Peyer's patch (tissue), 4 donors: ENCODE measurements at places on chromosomes 12 and 14. TPM values are rescaled to one million over a fixed set of nuclear protein-coding genes. Genes with fewer than 3 reads are reported as not detected.

- no peak for DNase-seq
Observed at GRCh38 chr12:67852701-67853100, 136.5 kb upstream of the IFNG-AS1 start.

DNA sequence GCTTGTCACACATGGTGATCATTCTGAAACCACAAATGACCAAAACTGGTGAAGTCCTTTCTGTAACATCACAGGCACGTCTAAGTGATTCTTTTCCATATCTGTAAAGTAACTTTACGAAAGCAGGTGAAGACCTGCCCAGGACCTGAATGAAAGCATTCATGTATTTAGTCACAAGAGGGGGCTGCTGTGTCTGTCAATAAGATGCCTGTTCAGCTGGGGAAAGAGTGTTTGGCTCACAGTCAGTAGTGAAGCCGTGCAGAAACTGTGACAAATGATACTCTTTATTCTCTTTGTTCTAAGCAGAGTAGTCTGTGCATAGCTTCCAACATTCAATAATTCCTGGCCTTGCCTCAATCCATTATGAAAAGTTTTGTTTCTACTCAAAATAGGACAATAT is 373.5 kb upstream of the OR4E1 start:
- no peak for DNase-seq

DNA sequence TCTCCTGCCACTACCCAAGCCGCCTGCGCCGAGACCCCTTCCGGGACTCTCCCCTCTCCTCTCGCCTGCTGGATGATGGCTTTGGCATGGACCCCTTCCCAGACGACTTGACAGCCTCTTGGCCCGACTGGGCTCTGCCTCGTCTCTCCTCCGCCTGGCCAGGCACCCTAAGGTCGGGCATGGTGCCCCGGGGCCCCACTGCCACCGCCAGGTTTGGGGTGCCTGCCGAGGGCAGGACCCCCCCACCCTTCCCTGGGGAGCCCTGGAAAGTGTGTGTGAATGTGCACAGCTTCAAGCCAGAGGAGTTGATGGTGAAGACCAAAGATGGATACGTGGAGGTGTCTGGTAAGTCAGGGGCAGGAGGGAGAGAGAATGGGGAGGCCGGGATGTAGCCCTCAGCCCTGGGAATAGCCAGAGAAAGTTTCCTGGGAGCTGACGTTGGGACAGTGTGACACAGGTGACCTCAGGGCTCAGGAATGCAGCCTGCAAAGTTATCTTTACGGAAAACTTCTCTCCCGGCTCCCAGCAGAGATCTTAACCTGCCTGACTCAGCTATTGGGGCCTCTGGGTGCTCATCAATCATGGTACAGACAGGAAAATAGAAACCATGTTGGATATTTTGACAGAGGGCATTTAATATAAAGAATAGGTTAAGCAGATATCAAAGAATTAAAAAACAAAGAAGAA is 747 bp downstream of the HSPB8 start:
- no peak for DNase-seq

DNA sequence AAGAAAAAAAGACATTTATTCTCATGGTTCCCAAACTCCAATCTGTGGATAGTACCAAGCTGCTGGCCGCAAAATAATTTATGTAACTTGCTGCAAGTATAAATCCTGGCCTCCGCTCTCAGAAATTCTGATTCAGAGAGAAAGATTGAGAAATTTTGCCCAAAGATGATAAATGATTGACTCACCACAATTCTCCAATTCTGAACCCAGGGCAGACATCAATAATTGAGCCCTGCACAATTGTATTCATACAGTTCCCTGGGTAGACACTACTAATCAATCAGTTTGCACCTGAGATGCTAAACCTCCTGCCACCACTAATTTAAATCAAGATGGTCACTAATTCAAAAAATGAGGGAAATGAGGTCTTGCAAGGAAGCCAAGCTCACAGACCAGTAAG is 38.2 kb downstream of the TRPV4 start:
- no peak for DNase-seq

RPL10L gene
- 5.7 TPM for total RNA-seq

DNA sequence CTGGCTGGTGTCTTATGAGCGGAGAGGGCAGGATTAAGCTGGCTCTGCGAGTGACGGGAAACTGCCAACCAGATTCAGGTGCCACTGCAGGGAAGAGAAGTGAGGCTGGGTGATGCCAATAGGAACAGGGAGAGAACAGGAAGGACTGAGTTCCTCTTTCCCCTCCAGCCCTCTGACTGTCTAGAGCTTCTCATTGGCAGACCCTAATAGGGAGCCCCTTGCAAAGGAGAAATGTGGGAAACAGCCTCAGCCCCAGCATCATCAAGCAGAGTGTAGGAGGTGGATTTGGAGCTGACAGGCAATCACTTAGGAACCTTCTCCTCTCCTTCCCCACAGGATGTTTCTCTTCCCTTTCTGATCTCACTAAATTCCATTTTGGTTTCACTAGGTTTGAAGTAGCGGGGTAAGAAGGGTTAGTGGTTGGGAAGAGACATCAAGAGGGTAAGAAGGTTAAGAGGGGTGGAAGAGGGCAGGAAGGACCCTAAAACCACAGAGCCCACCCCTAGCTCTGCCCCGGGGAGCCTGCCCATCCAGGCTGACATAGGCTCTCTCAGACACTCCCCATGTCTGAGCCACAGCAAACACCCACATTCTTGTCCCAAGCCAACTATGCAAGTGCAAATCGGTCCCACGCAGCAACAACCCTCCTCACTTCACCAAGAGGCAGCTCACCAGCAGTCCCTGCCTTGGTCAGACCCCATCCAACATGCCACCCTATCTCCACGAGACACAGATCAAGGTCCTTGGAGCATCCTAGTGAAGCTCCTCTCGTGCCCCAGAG is 111.1 kb downstream of the STAB2 start:
- no peak for DNase-seq

DNA sequence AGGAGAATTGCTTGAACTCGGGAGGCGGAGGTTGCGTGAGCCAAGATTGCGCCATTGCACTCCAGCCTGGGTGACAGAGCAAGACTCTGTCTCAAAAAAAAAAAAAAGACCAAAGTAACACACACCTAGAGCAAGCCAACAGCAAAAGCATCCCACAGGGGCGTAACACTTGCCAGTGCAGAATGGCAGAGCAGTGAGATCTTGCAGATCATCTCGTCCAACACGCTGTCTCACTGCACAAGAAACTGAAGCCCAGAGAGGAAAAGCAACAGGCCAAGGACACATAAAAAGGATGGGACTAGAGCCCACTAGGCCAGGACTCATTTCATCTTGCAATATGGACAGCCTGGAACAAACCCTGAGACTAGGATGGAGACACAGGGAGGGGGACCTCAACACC is 12.7 kb upstream of the KRT78 start:
- no peak for DNase-seq

DNA sequence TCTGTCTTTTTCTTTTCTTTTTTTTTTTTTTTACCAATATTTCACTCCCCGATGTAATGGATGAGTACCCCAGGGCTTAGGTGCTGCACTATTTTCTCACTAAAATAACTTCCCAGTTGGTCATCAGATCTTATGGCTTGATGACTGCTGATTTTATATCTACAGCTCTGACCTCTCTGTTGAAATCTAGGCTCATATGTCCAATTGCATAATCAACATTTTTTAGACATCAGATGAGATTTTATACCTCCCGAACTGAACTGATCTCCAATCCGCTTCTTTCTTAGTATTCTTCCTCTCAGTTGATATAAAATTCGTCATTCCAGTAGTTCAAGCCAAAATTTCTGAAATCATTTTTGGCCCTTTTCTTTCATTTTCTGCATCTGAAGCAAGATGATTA is 1236.5 kb downstream of the SLC16A7 start:
- DNase-seq, result no peak

DNA sequence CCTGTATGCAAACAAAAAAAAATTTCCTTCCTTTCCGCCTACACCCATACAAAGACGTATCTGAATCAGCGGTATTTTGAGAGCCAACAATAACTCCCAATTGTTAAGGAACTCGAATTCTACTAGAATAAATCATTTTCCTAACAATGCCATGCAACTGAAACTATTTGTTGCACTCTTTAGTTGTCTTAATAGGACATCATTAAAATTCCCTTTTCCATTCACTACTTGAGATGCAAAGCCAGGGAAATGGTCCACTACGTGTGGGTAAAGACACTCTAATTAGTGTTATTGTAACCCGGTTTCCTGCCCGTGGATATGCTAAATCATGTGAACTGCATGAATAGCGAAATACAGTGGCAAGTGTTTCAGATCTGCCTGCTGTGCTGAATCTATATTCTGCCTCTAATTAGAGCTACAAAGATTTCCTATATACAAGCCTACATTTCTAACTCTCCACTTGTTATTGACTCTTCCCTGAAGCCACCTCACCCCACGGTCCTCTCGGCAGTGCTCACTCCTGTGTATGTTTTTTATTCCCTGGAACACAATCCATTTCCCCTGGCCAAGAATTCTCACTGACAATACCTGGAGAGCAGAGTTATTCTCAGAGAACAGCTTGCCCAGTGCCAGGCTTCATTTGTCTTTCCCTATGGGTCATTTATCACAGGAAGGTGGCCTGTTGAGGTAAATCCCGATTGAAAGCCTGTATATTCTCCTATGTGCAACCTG is 168.3 kb downstream of the PAWR start:
- no peak for DNase-seq

GRCh38 chr12:95213119-95213518 is 4.1 kb downstream of the FGD6 start:
- no peak for DNase-seq

RNASE4 gene
- 29.4 TPM for total RNA-seq

KRT71 gene
- total RNA-seq, result not detected

DNA sequence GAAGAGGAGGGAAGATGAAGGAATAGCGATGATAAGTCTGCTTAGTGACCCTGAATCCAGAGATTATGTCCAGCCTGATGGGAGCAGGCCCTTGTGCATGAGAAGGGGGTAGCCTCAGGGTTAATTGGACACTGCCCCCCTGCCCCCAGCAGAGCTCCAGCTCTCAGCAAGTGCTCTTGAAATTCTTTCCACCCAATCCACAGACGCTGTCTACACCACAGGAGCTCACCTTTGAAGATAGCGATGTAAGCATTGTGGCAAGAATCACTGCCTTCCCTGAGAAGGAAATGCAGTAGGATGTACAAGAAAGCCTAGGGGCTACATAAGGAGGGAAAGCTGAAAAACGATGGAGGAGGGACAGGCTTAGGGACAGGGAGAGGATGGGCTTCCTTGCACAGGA is 39.4 kb downstream of the CRACR2A start:
- DNase-seq, result no peak

CDH24 gene
- 12.4 TPM for total RNA-seq

GRCh38 chr14:22614240-22614799 is 16.2 kb downstream of the ABHD4 start:
- DNase-seq, result no peak

PUS1 gene
- total RNA-seq, result 39.6 TPM

FOXG1 gene
- total RNA-seq, result not detected

DNA sequence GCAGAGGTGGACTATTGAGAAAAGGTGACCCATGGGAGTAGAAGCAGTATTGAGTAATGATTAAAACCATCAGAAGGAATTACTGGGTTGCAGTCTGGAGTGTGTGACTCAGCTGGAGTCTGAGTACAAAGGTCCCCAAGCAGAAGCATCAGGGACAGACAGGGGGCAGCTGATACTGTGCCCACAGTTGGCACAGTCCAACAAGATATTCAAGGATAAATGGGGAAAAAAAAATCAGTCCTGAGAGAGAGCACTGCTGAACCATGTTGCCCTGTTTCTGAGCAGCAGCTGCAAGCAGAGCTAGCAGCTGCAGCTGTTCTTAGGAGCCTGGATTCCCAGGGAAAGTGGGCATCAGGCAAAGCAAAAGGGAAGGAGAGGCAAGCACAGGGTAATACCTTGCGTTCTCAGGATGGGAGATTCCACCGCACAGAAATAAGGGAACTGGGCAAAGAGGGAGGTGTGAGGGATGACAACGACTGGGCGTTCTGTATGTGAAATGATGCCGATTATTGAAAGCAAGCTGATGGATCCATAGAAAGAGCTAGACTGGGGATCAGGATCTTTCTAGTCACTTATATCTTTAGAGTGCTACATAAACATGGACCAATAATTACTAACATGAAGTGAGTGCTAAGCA is 17.7 kb downstream of the NEUROD4 start:
- no peak for DNase-seq

GRCh38 chr14:94575730-94576585 is 5.3 kb upstream of the SERPINA5 start:
- no peak for DNase-seq

DNA sequence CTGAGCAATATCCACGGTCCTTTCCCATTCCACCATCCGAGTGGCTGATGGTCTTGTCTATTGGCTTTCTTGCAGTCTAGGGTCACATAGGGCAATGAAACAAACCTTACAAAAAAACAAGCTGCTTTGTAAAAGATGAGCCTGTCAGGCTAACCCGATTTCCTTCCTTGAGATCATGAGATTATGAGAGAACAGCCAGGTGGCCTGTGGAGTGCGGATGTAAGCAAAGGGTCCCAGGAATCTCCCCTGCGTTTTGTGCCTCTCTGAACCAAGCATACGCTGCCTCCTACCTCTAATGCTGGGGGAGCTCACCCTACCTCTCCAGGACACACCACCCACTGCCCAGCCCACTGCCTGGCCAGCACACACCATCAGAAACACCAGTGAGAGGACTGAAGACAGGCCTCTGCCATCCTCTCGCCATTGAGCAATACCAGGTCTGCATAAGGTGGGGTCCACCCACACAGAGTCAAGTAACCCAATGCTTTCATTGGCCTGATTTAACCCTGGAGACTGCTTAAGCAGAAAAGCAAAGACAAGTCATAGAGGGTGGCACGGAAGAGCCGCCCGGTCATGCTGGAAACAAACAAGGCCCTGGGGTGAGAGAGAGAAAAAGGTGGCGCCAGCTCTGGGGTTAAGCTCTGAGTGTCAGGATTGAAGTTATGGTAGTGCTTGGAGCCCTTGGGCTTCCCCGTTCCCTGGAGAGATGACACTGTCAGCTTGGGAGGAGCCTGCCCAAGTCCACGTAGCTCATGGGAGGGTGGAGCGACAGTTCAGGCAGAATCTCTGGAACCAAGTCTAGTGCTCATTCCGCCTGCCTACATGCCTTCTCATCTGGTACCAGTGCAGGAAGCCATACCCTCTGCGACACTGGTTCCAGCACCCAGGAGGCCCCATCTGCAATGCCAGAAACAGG is 46.6 kb downstream of the CALM1 start:
- DNase-seq, result no peak

DNA sequence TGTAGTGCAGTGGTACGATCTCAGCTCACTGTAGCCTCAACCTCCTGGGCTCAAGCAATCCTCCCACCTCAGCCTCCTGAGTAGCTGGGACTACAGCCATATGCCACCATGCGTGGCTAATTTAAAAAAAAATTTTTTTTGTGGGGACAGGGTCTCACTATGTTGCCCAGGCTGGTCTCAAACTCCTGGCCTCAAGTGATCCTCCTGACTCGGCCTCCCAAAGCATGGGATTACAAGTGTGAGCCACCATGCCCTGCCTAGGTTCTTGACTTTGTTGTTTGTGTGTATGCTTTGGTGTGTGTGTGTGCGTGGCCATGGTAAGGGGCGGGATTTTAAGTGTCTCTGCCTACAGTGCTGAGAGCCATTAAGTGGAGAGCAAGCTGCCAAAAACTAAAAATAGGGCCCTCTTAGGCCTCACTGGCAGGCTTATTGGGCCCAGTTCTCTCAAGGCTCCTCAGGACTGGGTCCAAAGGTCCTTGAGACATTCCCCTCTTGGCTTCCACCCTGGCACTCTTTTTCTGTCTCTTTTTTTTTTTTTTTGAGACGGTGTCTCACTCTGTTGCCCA is 5.1 kb downstream of the COX14 start:
- no peak for DNase-seq
